ENCODE measurements at places on chromosomes 6 and 20. TPM values are rescaled to one million over a fixed set of nuclear protein-coding genes. Genes with fewer than 3 reads are reported as not detected.

SLC22A2 gene
- polyA plus RNA-seq, result not detected

PLAGL1 gene
- polyA plus RNA-seq, result 237 TPM

SYCP2 gene
- 2.2 TPM for polyA plus RNA-seq

EYA2 gene
- polyA plus RNA-seq, result 3.5 TPM

MDC1 gene
- 34.6 TPM for polyA plus RNA-seq

TRDN gene
- 169 TPM for polyA plus RNA-seq

ROS1 gene
- polyA plus RNA-seq, result 0.20 TPM

TP53TG5 gene
- 0.92 TPM for polyA plus RNA-seq

CAPN11 gene
- 0.34 TPM for polyA plus RNA-seq

C20orf204 gene
- 0.79 TPM for polyA plus RNA-seq

CST4 gene
- not detected for polyA plus RNA-seq

PGC gene
- polyA plus RNA-seq, result not detected

RBBP9 gene
- polyA plus RNA-seq, result 9.8 TPM

PRPH2 gene
- 2.6 TPM for polyA plus RNA-seq

VSX1 gene
- polyA plus RNA-seq, result not detected

SLC22A16 gene
- polyA plus RNA-seq, result 0.29 TPM

BPIFA2 gene
- not detected for polyA plus RNA-seq

ECT2L gene
- 0.31 TPM for polyA plus RNA-seq

CCN6 gene
- polyA plus RNA-seq, result 0.34 TPM

ZHX3 gene
- polyA plus RNA-seq, result 11.4 TPM

TREM2 gene
- polyA plus RNA-seq, result 3.6 TPM

SNX21 gene
- 22.2 TPM for polyA plus RNA-seq

XKR7 gene
- polyA plus RNA-seq, result 0.07 TPM

TREML4 gene
- not detected for polyA plus RNA-seq

SLC17A9 gene
- 1.5 TPM for polyA plus RNA-seq

TRIM15 gene
- 3.6 TPM for polyA plus RNA-seq

CBLN4 gene
- polyA plus RNA-seq, result 0.43 TPM
